ENCODE measurements at places on chromosomes 5 and 9.

GRCh38 chr5:157390551-157391297 is 69.3 kb upstream of the NIPAL4 start:
- DNase-seq, result no peak

- peak; percentile 32 for DNase-seq
Observed at GRCh38 chr5:93044859-93045666, 536.0 kb downstream of the NR2F1-AS1 start.

- DNase-seq, result no peak
Observed at GRCh38 chr5:99239826-99240360, 311.1 kb upstream of the CHD1 start.

GRCh38 chr5:43647789-43648188 is 44.8 kb downstream of the NNT start:
- no peak for DNase-seq

DNA sequence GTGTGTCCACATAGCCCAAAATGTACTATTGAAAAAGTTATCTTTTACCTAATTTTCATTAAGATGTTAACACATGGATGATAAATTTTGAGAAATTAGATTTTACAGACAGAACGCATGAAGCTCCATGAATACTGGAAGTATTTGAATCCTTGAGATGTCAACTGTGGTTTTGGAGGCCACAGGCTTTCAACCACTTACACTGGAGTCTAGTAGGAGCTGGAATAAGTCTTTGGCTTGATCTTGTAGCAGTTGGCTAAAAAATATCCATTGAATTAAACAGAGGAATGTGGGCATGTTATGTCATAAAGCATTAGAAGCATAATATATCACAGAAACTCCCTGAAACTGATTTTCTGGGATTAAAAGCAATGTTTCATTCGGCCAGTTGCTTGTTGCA is 52.9 kb downstream of the CAMK4 start:
- DNase-seq, result no peak

DNA sequence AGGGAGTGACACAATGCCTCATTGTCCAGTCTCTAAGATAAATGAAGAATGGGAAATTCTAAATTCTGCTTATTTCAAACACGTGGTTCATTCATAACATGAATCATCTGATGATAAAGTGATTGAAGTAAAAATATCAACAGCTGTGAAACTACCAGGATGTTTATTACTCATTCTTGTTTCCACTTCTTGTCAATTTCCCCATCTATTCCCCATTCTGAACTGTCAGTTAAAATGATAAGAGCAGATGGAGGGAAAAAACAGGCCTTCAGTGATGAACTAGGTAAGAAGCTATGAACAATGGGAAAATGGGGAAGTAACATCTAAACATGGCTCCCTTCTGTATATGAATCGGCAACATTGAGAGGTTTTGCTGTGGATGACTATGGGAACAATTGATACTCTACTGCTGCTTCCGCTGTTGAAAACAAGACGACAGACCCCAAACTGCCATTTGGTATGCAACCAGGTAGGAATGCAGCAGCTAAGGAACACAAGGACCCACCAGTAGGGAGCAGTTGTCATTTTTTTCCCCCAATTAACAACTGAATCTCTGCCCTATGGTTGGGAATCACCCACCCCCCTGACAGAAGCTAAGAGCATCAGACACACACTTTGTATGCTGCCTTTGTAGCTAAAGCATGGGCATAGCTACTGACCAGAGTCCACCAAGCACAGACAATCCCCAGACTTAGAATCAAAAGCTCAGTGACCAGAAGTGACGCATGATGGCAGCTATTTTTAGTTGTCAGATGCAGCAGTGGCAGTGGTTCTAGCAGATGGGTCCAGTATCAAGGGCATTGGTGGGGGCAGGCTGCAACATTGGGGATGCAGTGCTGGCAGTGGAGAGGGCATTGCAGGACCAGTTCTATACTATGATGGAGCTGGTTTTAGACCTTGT is 52.9 kb upstream of the ZNF366 start:
- no peak for DNase-seq

DNA sequence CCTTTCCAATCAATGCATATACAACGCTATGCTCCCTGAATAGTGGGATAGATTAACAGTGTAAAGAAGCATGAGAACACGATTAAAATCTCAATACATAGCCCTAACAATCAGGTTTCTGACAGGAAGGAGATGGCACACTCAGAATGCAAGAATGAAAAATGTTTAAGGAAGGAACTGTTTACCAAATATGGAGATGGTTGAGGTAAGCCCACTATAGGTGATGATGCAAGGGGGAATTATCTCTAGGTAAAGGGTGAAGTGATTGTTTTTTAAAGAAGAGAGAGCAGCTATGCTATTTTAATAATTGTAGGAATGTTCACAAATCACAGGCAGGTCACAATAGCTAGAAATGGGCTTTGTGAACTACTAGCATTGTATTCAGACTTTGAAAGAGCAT is 302.4 kb downstream of the CHSY3 start:
- no peak for DNase-seq

GRCh38 chr5:119864286-119864685 is 234.9 kb downstream of the FAM170A start:
- no peak for DNase-seq

DNA sequence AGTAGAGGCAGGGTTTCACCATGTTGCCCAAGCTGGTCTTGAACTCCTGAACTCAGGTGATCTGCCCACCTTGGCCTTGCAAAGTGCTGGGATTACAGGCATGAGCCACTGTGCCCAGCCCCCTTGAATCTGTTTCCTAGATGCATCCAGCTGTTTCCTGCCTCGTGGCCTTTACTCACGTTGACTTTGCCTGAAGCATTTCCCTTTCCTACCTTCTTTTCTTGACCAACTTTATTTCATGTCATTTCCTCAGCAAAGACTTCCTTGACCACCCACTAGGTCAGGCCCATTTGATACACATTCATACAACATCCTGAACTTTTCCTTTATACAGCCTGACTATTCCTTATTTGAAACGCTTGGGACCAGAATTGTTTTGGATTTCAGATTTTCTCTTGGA is 51.0 kb downstream of the DOCK2 start:
- no peak for DNase-seq

GRCh38 chr5:5326115-5326758 is 96.2 kb upstream of the ICE1 start:
- no peak for DNase-seq

DNA sequence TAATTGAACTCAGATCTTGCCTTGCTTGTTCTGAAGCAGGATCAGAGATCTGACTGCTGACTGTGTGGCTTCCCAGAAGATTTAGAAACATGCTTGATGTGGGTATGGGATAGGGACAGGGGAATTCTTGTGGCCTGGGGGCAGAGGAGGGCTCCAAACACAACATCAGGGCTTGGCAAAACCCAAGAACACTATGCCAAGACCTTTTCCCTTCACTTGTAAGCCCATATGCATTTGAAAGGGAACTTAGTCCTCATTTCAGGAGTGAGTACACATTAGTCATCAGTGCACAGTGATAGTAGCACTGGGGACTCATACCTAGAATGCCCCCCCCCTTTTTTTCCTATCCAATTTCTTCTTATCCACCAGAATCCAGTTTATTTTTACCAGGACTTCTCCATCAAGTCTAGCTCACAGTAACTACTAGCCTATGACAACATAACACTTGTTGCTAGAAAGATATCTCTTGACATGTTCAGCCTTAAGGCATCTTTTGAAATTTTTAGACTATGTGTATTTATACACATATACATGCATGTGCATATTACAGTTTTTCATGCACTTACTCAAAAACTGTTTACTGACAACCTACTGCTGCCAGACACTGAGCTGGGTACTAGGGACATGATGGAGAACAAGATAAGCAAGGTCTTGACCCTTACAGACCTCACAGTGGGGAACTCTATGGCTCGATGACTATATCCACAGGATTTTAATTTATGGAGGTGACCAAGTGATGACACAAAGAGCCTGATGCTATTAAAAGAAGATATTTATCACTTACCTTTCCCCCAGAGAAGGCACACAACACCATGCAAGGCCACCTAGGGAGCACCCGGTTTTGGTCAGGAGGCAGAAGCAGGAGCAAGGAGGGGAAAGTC is 158.3 kb upstream of the MAP3K1 start:
- no peak for DNase-seq

GRCh38 chr9:589723-590122 is 251.8 kb upstream of the DMRT1 start:
- no peak for DNase-seq

GRCh38 chr5:143322176-143322575 is 81.3 kb downstream of the NR3C1 start:
- no peak for DNase-seq

- no peak for DNase-seq
Observed at GRCh38 chr5:90226433-90227099, 183.0 kb downstream of the CETN3 start.

GRCh38 chr5:54212331-54212730 is 98.0 kb downstream of the ARL15 start:
- DNase-seq, result no peak

DNA sequence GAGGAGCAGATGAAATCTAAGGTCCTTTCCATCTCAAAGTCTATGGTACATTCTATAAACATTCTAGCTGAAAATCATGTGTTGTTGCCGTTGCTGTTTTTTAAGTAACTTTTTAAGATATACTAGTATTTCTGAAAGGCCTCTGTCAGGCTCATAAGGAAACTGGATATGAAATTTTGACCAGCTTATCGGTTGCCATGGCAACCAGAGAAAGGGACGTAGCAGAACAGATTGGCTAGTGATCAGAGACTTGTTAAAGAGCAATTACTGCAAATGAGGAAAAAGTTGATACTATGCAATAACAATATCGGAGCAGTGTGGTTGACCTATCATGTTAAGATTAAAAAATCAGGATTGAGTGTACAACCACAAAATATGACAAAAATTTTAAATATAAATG is 57.0 kb upstream of the RNF180 start:
- no peak for DNase-seq

- no peak for DNase-seq
Observed at GRCh38 chr5:95393279-95393678, 2.1 kb downstream of the FAM81B start.

- DNase-seq, result no peak
Observed at GRCh38 chr5:118353970-118354369, 634.4 kb downstream of the DTWD2 start.

DNA sequence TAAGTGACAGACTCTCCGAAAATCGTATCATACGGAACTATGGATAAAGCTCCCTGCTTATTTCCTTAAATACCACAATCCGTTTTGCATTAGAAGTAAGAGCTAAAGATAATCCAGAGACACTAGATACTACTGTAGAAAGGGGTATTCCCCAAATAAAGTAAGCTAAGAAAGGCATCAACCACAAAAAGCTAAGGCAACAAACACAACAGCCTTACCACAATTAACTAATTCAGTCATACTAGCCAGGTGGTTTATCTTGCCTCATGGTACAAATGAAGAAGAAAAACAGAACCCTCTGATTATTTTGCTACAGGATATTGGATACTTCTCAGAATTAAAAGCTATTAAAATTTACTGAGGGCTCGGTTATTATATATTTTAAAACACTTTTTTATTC is 14.1 kb downstream of the ERP44 start:
- no peak for DNase-seq

DNA sequence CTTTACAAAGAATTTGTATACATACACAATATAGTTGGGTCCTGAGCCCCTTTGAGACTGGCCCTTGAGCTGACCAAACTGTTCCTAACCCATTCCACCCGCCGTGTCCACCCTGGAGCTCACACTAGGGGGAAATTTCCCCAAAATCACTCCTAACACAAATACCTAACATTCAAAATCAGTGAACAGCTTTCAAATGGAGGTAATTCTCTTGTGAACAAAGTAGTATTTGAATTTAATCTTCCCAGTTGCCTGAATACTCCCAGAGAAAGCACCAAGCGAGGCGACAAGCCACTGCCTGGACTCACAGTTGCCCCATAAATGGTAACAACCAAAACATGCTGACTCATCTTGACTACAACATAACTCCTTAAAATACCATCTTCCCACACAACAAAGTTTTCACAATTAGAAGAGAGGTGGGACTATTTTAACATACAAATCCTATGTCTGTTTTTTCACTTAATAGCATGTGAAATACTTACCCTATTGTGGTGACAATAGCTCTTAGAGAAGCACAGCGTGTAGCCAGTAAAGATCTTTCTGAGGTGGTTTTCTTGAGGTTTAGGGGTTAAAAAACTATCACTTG is 31.7 kb upstream of the SCAMP1 start:
- no peak for DNase-seq

GRCh38 chr9:77806741-77807140 is 158.6 kb upstream of the GNA14 start:
- no peak for DNase-seq

- DNase-seq, result no peak
Observed at GRCh38 chr9:133619791-133620190, 10.6 kb upstream of the FAM163B start.

DNA sequence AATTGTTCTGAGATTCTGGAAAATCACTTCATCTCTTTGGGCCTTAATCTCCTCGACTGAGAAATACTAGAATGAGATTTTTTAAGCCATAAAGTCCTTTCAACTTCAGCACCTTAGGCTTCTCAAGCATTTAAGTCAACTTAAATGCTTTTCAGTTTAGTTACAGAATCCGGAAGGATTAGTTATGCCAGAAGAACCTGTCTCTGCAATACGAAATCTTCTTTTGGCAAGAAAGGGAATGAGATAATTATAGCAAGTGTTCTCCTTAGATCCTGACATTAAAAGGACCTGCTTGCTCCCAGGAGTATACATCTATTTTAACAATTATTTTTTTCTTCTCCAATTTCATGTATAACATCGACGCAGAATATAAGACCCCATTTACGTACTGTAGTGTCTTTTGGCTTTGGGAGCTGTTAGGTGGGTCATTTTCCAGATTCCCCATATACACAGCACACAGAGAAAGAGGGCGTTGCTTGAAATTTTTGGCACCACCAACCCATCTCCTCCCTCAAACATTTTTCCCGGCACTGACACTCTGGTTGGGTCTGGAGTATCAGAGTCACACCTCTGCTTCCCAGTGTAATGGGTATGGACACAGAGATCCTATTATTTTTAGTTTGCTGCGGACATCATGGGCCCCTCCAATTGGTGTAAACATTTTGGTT is 43.6 kb upstream of the CLINT1 start:
- DNase-seq, result no peak

- DNase-seq, result no peak
Observed at GRCh38 chr9:98862936-98863335, 55.5 kb downstream of the GALNT12 start.

- no peak for DNase-seq
Observed at GRCh38 chr9:126406075-126406667, 79.5 kb downstream of the MVB12B start.
